ENCODE measurements at places on chromosomes 16 and 17.

DNA sequence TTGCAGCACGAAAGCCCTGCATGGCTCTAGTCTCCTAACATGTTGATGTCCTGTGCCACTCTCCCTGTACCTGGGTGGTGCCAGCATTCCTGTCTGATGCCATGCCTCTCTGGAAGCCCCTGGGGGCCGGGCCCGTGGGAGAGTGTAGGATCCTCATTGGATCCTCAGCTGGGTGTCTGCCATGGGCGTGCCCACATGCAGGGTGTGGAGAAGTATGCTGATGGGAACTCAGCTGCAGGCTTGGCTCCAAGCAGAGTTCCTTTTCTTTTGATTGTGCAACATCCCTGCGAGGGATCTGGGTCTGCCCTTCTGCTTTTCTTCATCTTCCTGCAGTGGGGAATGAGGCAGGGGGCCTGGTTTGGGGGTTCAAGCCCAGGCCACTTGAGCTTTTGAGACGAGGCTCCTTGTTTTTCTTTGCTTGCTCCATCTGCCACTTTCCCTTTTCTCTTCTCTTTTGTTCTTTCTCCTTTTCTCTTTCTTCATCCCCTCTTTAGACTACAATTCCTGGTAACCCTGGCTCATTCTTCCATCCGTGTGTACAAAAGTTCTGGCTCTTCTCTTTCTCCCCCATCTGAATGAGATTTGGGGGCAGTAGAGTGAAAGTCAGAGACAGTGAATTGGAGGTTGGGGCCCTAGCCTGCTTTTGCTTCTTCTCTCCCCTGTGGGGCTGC is 32.9 kb downstream of the KSR1 start:
- DNase-seq = no peak

DNA sequence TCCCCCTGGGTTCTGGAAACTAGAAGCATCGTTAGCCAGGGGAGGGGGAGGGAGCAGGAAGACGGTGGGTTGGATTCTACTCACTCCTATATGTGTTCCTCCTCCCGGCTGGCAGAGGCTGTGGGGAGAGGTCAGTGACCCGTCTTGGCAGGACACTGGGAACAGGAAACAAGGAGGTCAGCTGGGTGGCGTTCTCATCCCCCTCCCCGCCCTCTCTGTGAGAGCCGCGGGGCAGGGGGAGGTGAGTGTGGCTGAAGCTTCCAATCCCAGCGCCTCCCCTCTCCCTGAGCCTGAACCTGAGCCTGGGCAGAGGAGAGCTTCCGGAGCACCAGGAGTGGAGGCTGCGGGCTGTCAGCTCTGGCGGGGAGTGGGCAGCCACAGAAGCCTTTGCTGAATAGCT is 12.5 kb downstream of the GPRC5C start:
- DNase-seq = no peak

- no peak for DNase-seq
Measured at GRCh38 chr16:86071611-86072240, 172.8 kb downstream of the IRF8 start.

- no peak for DNase-seq
Measured at GRCh38 chr17:21381076-21381706, 5.0 kb downstream of the KCNJ12 start.

DNA sequence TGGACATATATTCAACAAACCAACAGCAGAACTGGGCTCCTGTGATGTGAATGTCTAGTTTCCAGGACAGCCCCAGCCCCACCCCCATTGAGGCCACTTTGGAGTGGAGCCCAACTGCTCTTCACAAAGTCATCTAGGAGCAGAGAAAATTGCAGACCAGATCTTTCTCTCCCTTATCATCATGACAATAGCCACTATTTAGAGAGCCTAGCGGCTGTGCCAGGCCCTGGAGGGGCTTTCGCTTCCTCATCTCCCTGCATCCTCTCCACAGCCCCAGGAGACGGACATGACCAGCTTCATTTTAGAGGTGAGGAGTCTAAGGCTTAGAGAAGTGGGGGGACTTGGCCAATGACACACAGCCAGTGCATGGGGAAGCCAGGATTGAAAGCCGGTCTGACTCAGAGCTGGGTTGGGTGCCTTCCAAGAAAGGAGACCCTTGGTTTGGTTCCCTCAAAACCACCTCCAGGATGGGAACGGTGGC is 1.4 kb downstream of the PRSS8 start:
- DNase-seq = peak; percentile 84

DNA sequence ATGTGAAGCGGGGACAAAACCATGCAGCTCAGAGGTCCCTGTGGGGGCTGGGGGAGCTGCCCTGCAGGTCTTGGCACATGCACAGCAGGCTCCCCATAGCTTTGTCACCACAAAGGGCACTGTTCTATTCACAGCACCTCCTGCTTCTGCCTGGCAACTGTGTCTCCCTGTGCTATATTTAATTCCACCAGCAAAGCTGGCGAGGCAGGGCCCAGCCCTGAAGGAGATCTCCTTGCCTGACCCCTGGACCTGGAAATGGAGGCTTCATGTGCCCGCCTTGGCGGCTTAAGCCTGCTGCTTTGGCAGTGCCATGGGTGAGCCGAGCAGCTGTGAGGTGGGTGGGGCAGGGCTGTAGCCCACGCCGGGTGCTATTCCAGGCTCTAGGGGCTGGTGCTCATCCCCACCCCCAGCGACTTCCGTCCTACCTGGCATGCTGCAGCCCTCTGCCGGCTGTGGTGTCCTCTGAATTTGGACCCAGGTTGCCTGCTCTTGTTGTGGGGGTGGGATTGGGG is 6.8 kb downstream of the LDHD start:
- DNase-seq = no peak

DNA sequence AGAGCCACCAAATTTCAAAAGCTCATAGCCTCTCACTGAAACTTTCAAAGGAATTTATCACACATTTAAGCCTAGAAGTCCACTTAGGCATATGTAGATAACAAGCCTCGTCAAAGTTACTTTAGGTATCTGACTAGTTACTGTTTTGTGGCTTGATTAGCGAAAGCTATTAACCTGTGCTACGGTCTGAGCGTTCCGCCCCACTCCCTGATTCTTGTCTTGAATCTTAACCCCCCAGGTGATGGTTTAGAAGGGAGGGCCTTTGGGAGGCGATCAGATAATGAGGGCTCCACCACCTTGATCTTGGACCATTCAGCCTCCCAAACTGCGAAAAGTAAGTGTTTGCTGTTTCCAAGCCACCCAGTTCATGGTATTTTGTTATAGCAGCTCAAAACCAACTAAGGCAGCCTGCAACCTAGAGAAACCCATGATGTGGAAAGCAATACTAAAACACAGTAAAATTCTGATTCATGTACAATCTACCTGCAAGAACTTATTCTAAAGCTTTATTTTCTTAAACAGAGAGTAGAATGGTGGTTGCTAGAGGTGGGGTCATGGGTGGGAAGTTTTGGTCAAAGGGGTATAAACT is 7.1 kb downstream of the HSDL1 start:
- no peak for DNase-seq

DNA sequence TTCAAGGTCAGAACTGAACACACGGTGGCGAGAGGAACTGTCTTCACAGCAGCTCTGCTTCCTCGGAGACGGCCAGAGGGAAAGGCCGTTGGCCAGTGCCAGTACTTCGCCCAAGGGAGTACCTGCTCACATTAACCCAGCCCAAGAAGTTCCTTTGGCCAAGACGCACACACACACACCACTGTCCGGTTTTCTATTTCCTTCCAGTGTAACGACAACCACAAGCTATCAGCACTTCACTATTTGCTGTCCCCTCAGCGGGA is 744 bp upstream of the GGNBP2 start:
- peak; percentile 31 for DNase-seq

DNA sequence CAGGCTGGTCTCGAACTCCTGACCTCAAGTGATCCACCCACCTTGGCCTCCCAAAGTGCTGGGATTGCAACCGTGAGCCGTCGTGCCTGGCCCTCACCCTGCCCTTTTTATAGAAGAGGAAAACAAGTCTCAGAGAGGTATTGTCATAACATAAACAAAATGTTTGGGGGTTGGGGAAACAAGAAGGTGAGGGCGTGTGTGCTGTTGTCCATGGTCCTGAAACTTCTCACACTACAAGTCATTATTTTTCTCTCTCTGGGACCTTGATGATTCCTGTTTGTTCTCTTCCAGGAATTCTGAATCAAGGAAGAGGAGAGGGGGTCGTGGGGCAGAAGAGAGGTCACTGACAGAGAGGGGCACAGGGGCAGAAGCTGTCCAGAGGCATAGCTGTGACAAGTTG is 160.2 kb upstream of the LHX1 start:
- DNase-seq = no peak

- DNase-seq = peak; percentile 90
Measured at GRCh38 chr16:67562526-67562917, at the start of gene CTCF. TSS of gene CTCF (plus strand) at chr16:67562526. CDS start at chr16:67610833, 48,307 bp downstream.

- no peak for DNase-seq
Measured at GRCh38 chr16:85800321-85800669, 800 bp downstream of the COX4I1 start.

GRCh38 chr17:52136166-52136565 is 22.3 kb downstream of the CA10 start:
- no peak for DNase-seq

DNA sequence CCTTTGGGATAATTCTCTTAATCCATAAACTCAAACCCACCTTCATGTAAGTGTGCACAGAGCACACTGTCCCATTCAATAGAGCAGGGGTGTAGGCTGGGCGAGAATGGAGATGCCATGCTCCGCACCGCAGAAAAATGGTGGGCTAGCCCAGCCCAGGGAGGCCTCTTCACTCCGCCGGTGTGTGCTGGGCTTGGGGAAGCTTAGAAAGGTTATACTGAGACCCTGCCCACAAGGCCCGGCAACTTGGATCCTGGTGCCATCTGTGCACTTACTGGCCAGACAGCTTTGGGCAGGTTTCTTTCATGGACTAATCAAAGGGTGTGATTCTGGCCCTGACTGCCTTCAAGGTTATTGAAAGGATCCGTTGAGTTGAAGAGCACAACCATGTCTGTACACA is 3.7 kb upstream of the STAT5A start:
- DNase-seq = no peak

GRCh38 chr16:77585379-77586251 is 136.7 kb upstream of the NUDT7 start:
- DNase-seq = no peak

DNA sequence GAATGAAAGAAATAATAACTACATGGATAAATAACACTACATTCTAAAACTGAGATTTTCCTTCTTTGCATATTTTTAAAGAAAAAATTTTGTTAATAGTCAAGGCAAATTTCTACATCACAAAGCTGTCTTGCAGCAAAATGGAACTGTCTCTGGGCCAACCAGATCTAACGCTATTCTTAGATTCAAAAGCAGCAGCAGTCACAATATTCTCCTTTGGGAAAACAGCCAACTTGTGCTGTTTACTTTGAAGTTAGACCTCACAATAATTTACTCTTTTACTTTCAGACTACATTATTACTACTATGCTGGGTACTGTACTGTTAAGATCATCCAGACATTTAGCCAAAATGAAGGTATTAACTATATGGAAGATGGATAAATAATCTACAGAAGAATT is 189.1 kb downstream of the CEP112 start:
- no peak for DNase-seq

DNA sequence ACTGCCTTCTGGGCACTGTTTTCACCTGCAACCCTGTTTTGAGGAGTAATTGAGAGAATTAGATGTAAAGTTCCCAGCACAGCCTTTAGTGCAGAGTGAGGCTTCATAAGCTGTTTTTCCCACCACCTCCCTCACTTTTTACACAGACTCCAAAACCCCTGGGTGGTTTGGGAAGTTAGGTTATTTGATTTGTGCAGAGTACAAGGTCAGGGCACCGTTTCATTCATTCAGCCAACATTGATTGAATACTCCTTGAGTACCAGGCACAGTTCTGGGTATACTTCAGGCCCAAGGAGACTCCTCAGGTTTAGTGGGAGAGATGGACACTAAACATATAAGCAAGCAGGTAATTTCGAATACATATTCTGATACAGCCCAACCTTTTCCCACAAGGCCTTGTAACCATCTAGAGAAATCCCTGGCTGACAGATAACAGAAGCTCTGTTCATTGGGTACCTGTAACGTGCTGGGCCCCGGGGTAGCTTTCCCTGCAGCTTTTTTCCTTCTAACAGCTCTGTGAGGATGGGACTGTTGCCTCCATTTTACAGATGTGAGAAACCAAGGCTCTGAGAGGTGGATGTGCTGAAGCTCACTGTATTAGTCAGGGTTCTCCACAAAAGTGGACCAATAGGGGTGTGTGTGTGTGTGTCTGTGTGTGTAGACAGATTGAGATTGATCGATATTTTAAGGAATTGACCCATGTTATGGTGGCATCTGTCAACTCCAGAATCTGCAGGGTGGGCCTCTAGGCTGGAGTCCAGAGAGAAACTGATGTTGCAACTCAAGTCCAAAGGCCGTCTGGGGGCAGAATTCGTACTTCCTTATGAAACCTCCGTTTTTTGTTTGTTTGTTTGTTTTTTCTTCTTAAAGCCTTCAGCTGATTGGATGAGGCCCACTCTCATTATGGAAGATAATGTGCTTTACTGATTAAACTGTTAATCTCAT is 234.7 kb downstream of the SNX29 start:
- DNase-seq = no peak

DNA sequence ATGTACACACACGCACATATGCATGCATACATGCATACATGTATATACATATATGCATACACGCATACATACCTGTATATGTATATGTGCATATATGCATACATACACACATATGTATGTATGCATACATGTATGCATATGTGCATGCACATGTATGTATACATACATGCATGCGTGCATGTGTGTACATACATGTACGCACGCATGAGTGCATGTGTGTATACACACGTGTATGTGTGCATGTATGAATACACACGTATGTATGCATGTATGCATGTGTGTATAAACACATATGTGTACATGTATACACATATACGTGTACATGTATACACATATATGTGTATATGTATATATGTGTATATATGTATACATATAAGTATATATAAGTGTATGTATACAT is 28.5 kb upstream of the DLX3 start:
- no peak for DNase-seq

DNA sequence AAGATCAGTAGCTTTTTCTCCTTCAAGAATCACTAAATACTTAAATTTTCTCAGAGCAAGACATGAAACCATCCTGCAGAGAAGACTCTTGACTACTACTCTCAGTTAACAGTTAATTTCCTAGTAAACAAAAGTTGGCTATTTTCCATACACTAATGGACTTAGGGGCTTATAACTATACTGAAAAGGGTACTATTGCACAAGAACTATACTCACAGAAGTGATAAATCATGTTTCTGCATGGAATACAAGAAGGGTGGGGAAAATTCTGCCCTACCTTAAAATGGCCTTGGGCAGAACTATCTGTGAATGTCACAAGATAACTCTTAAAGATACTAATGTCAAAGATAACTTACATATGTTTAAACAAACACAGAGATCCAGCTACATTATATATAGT is 12.5 kb downstream of the ZNF652 start:
- no peak for DNase-seq

Measured in BE2C (cell line).